Stimulated activated CD4-positive, alpha-beta T cell treated with anti-CD3 and anti-CD28 coated beads, Interleukin-1b, Interleukin-23, amount 100 ng/mL, for 24 hours (primary cell): ENCODE measurements at places on chromosomes 5 and 9.
A peak's percentile ranks its signal among the peaks of the same experiment; 100 is the strongest.

GRCh38 chr5:99590806-99591205 lies 662.0 kb upstream of the CHD1 start:
- no peak for DNase-seq

- DNase-seq: no peak
Measured at GRCh38 chr5:126615286-126615685, 14.5 kb downstream of the PHAX start.

- no peak for DNase-seq
Measured at GRCh38 chr9:97848215-97848479, 4.9 kb upstream of the FOXE1 start.

DNA sequence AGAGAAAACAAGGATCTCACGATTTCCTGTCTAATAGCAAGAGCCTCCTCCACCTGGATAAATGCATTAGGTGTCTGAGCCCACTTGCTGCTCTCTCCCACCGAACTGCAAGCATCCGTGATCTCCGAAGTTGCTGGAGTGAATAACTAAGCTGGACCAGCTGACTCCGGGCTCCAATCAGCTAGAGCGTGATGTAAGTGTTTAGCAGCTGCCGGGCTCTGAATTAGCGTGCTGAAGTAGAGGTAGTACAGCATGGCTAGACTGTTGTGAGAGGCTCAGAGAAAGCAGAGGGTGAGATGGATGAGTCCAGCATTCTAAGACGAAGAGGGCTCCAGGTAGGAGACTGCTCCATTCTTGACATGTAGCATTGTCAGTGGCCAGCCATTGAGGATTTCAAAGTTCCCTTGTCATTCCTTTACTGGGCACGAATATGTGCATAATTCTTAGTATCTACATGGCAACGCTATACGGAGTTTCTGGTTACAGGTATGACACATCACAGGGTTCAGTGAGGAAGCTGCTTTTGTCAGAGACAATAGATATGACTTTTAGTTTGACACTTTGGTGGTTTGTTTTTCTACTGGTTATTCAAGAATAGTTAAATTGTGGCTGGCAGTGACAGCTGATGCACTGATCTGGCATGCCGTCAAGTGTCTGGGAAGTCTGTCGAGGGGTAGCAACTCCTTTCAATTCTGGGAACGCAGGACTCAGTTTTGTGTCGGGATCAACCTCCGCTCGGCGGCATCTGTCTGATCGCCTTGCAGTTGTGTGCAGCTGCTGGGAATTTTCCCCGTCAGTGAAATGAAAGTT lies 232.6 kb downstream of the MAST4 start:
- DNase-seq: peak; percentile 38

GRCh38 chr5:176771102-176771845 lies 39.1 kb upstream of the UNC5A start:
- no peak for DNase-seq

DNA sequence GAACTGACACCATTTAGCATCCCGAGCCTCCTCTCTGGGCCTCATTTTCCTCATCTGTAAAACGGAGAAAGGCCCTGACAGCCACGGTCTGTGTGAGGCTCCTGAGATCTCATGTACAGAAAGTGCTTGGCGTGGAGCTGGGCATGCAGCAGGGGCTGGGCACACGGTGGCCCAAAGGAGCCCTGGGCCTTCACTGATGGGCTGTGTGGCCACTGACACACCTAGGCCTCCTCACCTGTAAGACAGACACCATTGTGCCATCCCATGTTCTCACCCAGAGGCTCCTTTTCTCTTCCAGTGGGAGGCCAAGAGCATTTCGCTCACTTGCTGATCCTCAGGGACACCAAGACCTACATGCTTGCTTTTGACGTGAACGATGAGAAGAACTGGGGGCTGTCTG lies 1.6 kb downstream of the ORM1 start:
- no peak for DNase-seq
